Smooth muscle cell of the umbilical artery (primary cell): ENCODE measurements at places on chromosomes 13 and 19. TPM values are rescaled to one million over a fixed set of nuclear protein-coding genes. Genes with fewer than 3 reads are reported as not detected.

SOX21 gene
- total RNA-seq: not detected in 2 replicates

PKN1 gene
- 123 and 166 TPM in 2 replicates for total RNA-seq

CDC34 gene
- total RNA-seq: 54.3 and 60.8 TPM in 2 replicates

TNNT1 gene
- 1.5 and 3.0 TPM in 2 replicates for total RNA-seq

PSG11 gene
- total RNA-seq: not detected in 2 replicates

LPAR2 gene
- total RNA-seq: 0.89 and 1.6 TPM in 2 replicates

GJB6 gene
- not detected in 2 replicates for total RNA-seq

ZNF331 gene
- total RNA-seq: 8.4 and 14.0 TPM in 2 replicates

RNF225 gene
- total RNA-seq: not detected in 2 replicates

C19orf73 gene
- 0.89 and 0.97 TPM in 2 replicates for total RNA-seq

NCCRP1 gene
- not detected in 2 replicates for total RNA-seq
